ENCODE measurements at places on chromosomes 12 and 14.

DNA sequence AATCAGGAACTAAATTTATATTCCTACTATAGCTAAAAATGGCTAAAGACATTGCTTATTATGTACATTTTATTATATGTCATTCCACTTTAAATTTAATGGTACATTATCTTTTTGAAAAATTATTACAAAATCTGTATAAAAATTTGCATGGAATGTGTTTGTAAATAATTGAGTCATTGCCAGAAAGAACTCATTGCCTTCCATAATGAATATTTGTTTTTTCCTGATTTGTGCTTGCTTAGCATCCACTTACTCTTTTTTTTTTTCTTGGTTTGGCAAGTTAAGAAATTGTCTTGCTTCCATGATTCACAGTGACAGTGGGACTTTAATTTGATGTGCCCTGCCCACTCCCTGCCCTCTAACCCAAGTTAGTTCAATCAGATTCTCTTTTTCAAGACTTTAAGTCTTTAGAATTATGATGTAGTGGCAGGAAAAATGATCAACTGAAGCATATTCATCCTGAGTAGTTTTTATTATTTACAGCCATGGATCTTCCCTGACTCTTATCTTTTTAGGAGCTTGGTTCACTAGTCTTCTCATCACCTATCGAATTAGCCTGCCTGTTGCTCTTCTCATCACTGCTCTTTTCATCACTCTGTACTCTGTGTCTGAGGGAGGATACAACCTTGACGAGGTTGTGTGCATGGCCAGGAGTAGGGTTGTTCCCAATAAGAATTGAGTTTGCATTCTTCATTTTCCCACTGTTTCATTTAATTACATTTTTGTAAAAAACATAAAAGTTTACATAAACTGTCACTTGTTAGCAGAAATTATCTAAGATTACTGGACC lies 442.0 kb downstream of the BTG1 start:
- DNase-seq = no peak

DNA sequence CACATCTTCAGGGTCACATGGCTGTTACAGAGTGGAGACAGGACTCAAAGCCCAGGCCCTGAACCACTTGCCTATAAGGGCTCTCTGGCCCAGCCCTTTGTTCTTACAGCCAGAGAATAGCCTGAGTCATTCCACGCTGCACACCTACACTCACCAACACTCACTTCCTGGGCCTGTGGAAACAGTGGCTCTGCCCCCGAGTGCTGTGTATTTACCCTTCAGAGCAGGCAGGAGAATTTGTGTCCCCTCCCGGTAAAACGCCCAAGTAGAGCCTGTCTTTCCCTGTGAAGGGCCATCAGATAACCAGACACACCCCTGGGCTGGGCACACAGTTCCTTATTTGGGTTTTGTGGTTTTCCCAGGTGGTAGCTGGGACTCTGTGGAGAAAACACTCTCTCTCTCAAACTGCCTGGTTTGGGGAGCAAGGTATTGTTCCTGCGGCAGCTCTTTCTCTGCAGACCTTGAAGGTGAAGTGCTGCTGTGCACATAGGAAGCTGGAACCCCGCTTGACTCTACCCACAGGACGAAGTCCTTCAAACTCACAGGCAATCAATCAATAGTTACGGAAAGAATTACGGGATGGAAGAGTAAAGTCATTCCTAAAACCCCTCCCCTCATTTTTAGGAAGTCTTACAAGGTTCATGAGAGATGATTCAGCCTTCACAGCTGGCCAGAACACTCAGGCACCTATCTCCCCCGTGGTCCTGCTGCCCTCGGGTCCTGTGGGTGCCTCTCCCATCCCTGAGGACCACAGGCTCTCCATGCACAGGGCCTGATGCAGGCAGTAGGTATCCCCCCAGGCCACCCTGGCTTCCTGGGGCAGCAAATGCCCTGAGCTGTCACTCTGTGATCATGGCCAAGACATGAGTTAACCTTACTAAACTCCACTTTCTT lies 20.3 kb downstream of the FIGNL2 start:
- DNase-seq = no peak

GRCh38 chr12:75482646-75483045 lies 2.1 kb downstream of the GLIPR1 start:
- DNase-seq = peak; percentile 41

DNA sequence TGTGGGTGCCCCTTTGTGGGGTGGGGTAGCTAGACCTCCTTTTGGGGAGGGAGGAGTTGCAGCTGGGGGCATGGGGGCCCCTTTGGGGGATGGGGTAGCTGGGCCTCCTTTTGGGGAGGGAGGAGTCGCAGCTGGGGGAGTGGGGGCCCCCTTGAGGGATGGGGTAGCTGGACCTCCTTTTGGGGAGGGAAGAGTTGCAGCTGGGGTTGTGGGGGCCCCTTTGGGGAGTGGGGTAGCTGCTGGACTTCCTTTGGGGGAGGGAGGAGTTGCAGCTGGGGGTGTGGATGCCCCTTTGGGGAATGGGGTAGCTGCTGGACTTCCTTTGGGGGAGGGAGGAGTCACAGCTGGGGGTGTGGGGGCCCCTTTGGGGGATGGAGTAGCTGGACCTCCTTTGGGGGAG lies 7.0 kb downstream of the NACA start:
- no peak for DNase-seq

DNA sequence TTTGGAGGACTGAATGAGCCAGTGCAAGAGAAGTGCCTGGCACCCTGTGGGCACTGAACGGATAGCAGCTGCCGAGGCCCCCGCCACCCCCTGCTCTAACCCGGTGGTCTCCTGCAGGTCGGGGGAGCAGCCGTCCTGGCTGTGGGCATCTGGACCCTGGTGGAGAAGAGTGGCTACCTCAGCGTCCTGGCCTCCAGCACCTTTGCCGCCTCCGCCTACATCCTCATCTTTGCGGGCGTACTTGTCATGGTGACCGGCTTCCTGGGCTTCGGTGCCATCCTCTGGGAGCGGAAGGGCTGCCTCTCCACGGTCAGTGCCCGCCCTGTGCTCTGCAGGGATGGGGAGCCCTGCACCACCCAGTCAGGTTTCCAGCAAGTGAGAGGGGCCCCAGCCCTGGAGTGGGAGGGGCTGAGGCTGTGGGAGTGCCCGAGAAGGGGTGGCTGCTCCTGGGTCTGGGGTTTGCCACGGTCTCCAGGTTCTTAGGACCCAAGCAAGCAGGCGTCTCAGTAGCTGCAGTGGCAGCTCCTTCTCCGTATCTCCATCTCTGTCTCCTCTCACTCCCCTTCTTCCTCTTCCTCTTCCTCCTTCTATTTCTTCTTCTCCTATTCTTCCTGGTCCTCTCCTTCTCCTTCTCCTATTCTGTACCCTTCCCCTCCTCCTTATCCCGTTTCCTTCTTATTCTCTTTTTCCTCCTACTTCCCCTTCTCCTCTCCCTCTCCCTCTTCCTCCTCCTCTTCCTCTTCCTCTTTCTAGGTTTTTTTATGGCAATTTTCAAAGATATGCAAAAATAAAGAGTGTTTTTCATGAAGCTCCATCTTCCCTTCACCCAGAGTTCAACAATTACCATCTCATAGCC lies 37.4 kb downstream of the TSPAN11 start:
- no peak for DNase-seq

DNA sequence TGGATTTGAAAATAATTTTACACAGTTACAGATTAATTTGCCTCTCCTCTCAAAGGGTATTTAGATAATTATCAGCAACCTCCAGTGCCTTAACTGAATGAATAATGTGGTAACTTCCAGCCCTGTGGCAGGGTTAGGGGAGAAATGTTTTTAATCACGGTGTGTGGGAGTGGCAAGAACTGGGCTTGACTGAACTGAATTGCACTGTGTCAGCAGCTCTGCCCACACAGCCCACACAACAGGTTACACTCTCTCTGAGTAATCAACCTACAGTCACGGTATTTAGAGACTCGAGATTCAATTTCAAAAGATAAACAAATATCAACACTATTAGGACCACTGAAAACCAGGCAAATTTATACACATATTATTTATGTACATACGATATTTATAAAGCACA lies 198.5 kb downstream of the KCNC2 start:
- DNase-seq = no peak

- peak; percentile 69 for DNase-seq
Observed at GRCh38 chr14:51726166-51726899, 74.6 kb downstream of the FRMD6 start.

- no peak for DNase-seq
Observed at GRCh38 chr14:24388474-24389179, 10.2 kb upstream of the NYNRIN start.

GRCh38 chr12:105485921-105486320 lies 155.4 kb downstream of the C12orf75 start:
- peak; percentile 21 for DNase-seq

- DNase-seq = no peak
Observed at GRCh38 chr12:92695577-92695976, 7.2 kb upstream of the PLEKHG7 start.

DNA sequence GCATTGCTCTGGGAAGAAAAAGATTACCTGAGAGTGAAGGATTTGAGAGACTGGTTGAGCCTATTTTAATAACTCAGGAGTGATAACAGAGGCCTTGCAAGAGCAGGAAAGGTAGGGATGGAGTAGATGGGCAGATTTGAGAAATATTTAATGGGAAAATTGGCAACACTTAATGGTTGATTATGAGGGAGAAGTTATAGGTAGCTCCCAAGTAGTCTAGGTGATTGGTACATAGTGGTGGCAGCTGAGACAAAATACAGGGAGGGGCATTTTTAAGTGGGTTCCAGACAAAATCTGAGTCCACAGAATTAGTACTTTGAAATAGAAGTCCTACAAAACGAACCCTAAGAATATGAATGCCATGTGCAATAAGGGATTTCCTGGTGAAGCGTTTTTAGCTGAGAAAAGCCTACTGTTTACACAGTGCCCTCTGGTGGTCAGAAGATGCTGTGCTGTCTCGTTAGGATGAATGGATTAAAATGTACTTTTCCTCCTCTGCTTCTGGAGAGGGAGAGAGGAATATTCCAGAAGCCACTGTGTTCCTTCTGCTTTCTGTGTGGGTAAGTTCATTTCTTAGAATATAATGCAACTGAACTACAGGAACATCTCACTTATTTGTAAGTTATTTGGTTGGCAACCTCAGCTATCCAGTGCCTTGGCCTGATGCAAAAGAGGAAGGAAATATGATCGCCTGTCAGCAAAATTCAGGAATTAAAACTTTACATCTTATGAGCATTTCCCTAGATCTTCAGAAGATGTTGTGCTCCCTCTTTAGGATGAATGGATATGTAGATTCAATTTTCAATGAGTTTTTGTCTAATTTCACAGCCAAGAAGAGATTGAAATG lies 6.5 kb downstream of the ZBTB1 start:
- DNase-seq = peak; percentile 71

Data from fibroblast of skin of back (primary cell).